ENCODE measurements at places on chromosomes 1 and 21.

DNA sequence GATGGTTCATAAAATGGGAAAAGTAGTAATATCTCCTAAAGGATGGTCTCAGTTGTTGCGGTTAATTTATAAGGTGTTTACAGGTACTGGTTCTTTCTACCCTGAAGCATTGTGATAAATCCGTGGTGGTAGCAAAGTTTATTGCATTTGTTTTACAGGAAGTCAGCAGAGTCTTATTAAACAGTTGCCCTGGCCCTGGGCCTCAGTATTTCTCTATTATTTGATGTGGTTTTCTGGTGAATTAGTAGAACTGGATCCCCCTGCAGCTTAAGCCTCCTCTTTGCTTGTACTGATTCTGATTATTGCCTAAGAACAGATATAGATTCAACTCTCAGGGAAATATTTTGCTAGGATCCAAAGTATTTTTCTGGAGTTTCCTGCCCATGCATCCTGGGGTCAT is 76.4 kb upstream of the CD55 start:
- DNase-seq: no peak

GRCh38 chr1:199020904-199021303 is 382.1 kb downstream of the PTPRC start:
- DNase-seq: no peak

- no peak for DNase-seq
Measured at GRCh38 chr1:232958067-232958466, 7.7 kb downstream of the NTPCR start.

DNA sequence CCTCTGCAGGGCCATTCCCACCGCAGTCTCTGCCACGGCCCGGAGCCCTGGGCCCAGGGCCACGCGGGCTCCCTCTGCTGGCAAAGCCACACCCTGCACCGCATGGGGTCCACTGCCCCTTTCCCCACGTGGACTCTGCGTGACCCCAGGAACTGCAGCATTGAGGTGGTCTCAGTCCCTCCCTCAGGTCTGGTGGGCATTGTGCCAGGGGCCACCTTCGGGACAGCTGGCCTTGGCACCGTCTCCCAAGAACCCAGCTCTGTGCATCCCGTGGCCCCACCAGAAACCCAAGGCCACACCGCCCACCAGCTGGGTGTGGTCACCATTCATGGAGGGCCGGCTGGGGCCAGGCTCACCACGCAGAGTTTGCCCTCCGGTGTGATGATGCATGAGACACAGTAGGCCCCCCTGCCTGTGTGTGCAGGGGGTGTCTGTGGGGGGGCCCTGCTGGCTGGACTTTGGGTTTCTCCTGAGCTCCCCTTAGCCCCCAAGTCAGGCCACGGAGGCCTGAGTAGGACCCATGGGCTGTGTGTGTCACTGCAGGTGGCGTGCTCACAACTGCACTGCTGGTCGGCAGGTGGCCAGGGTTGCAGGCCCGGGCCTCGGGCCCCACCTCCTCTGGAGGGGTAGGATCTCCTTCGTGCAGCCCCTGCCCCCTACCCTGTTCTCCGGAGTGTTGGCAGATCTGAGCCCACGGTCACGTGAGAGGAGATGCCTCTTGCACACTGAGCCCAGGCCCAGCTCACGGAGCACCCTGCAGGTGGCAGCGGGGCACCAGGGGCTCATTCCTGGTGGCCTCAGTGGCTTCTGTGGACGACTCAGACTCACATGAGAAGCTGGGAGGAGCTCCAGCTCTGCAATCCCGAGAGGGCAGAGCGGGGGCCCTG is 5.8 kb downstream of the VWA1 start:
- peak; percentile 43 for DNase-seq

GRCh38 chr1:220920967-220921366 is 41.7 kb downstream of the HLX start:
- DNase-seq: no peak

DNA sequence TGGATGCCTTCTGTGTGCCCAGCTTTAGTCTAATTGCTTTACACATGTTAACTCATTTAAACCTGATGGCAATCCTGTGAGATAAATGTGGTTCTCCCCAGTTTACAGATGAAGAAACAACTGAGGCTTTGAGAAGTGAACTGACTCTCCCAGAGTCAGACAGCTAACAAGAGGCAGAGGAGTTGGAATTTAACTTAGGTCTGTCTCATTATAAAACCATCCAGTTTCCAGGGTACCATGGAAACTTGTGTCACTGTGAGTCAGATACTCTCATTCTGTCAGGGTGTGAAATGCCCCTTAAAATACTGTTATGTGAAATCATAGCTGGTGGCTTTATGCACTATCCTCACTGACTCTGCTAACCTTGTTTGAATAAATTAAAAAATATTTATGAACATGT is 206.6 kb downstream of the PBX1 start:
- no peak for DNase-seq

DNA sequence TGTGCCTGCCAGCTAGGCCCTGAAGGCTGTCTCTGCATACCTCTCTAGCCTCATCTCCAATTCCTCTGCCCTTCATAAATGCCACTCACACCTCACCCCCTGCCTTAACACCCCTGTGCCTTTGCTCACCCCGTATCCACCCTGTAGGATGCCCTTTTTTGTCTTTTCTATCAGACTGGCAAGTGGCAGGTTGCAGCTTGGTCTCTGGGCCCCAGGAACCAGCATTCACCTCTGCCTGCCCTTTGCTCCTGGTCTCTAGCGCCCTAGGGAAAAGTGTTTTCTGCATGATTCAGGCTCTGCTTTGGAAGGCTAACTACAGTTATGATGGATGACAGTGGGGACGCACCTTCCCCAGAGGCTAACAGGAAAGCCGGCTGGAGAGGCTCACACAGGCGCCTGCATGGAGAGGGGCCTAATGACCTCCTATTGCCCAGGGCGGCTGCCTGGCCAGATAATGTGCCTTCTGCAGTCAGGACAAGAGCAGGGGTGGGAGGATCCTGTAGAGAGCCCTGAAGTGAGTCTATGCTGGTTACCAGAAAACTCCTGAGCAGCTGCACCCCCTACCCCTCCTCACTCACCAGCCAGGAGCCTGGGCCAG is 11.2 kb downstream of the KANK4 start:
- DNase-seq: no peak

- peak; percentile 38 for DNase-seq
Measured at GRCh38 chr21:42818328-42818749, 61.0 kb downstream of the WDR4 start.

GRCh38 chr1:5855196-5855897 is 136.9 kb downstream of the NPHP4 start:
- no peak for DNase-seq

GRCh38 chr1:147669469-147670318 is 630 bp downstream of the ACP6 start:
- peak; percentile 21 for DNase-seq

GRCh38 chr1:177779166-177779965 is 190.5 kb downstream of the SEC16B start:
- DNase-seq: no peak

DNA sequence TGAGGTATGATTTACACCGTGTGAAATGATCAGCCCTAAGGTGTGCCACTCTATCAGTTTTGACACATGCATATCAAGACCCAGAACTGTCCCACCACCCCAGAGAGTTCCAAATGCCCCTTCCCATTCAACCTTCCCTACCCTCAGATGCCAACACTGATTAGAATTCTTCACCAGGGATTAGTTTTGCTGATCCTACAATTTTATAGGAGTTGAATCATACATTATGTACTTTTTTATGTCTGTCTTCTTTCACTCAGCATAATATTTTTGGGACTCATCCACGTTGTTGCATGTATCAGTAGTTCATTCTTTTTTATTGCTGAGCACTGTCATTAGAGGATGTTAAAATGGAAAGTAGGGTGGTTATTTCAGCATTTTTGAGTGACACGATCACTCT is 178.3 kb downstream of the ZSCAN20 start:
- no peak for DNase-seq

- no peak for DNase-seq
Measured at GRCh38 chr1:1004420-1004779, 4.5 kb upstream of the HES4 start.

DNA sequence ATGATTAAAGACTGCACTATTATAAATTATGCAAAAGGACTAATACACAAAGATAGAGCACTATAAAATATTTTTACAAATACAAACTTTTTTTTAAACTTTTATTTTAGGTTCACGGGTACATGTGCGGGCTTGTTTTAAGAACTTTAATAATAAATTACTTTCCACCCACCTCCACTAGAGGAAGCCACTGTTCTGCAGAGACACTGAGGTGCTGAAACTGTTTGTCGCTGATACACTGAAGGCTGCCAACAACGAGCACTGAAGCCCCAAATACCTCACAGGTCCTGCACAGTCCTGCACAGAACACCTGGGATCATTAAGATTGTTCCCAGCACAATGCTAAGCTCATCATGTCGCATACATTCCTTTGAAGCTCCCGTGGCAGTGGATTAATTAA is 19.9 kb downstream of the COA6 start:
- DNase-seq: no peak

GRCh38 chr1:203916756-203917155 is 55.4 kb downstream of the SNRPE start:
- no peak for DNase-seq

GRCh38 chr1:89890085-89890752 is 69.4 kb downstream of the LRRC8D start:
- DNase-seq: no peak

DNA sequence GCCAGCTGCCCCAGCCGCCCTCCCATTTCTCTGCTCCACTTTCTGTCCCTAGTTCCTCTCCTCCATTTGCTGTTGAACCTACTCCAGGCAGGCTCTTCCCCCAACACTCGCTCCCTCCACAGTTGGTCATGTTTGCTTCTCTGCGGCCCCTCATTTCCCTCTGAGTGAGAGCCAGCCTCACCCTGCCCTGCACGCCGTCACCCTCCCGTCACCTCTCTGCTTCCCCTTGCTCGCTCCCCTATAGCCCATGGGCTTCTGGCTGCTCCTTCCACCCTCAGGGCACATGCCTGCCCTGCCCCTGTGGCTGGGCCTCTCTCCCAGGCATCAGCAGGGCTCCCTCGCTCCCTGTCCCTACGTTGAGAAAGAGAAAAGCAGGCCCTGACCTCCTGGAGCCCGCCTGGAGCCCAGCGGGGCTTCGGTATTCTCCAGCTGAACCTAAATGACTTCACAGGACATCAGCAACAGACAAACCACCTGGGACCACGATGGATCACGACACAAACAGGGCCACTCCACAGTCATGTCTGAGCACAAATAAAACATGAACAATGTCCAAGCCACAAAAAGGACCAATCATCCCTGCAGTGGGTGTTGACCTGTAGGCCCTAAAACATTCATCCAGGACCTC is 13.3 kb upstream of the THEMIS2 start:
- DNase-seq: no peak

DNA sequence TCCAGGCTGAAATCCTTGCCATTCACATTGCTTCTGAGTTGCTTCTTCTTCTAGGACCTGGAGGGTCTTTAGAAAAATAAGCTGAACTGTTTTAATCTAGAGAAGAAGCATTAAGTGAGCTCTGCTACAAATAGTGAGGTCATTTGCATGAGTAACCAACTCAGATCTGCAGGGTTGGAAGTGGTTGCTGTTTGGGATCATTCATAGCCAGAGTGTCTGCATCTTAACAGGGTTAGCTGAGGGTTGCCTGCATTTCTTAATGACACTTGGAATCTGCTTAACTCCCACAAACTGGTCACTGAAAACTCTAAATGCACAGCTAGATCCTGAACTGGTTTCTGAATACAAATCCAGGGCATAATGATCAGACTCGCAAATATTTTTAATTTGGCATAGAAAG is 9.9 kb downstream of the CNIH3 start:
- DNase-seq: no peak

DNA sequence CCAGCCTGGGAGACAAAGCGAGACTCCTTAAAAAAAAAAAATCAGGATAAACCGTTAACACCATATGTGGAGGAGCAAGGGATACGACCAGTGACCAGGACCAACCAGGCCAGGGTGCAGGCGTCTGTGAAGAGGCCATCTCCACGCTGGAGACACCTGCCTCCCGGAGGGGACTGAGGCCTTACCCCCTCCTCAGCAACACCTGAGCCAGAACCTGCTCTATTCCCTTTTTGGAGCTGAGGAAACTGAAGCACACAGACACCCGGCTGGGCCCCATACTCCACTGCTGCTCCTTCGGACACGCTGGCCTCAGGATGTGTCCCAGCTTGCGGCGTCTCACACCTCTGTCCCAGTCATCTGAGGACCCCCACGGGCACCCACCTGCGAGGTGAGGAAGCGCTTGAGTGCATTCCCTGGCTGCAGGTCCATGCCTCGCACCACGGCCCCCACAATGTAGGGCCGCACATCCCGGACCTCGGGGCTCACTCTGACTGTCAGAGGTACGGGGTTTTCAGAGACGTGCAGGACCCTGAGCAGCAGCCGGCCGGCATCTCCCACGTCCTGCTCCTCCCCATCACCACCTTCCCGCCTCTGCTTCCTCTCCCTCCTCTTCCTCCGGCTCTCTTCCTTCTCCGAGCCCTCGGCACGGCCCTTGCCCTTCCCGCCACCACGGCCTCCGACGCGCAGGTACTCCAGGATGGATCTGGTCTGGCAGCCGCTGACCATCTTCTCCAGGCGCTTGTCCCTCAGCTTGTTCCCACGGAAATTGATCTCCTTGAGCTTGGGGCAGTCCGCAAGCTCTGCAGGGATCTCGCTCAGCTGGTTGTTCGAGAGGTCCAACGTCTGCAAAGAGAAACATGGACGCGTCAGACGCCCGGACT is 9.6 kb downstream of the LRRC47 start:
- DNase-seq: no peak

DNA sequence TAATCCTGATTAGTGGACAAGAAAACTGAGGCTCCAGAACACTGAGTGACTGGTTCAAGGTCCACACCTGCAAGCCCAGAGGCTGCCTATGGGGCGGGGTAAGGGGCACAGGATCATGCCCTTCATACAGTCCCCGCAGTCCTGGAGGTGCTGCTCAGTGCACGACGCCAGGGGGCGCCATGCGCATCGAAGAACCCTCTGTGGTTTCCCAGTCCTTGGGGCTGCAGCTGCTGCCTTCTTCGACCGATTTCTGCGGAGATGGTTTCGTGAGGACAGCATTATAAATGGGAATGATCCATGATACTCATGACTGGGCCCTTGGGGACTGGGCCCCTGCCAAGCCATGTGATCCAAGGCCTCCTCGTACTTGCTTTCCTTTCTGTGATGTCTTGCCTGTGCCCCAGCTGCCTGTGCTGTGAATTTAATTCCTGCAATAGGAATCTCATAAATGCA is 37.1 kb upstream of the ARHGEF10L start:
- no peak for DNase-seq

DNA sequence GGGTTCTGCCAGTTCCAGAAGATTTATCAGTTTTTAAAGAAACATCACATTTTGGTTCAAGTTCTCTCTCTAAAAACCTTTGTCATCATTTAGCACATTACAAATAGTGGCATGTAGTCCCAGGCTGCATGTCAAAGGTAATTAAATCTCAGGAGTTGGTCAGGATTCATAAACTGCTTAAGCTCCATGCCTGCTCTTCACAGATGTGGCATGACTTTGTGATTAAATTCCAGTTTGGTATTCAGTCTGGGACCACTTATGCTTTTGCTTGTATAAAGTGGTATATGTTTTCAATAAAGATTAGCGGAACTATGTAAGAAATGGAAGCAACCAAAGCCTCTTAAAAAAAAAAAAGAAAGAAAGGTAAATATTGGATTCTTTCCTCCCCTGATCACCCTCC is 408.0 kb downstream of the DISC1 start:
- no peak for DNase-seq
